ENCODE measurements at places on chromosomes 1 and 21.

DNA sequence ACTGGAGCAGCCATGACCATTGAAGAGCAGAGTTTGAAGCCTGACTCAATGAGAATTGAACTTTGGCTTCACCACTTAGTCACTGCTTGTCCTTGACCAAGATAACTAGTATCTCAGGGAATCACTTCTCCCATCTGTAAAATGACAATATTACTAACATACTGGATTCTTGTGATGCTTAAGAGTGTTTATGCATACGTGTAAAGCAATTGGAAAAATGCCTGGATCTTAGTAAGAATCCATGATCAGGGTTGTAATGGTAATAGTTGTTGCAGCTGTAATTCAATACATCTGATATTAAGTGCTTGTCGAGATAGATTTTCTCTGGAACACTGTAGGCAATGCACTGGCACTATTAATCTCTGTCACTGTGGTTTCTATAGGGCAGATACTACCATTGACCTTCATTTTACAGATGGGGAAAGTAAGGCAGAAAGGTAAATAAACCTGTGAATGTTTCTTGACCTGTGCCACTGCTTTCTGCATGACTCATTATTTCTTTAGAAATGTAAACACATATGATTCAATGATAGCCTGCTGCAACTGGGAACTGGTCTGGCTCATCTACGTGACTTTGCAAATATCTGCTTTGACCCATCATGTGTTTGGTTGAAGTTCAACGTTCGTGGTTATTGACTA, 662.5 kb downstream of the PLA2G4A start:
- no peak for DNase-seq

GRCh38 chr1:229508823-229509337, 739 bp upstream of the NUP133 start:
- no peak for DNase-seq

GRCh38 chr21:20443558-20444155, 554.6 kb upstream of the NCAM2 start:
- peak; percentile 33 for DNase-seq

GRCh38 chr1:242743983-242744780, 219.7 kb upstream of the PLD5 start:
- no peak for DNase-seq

DNA sequence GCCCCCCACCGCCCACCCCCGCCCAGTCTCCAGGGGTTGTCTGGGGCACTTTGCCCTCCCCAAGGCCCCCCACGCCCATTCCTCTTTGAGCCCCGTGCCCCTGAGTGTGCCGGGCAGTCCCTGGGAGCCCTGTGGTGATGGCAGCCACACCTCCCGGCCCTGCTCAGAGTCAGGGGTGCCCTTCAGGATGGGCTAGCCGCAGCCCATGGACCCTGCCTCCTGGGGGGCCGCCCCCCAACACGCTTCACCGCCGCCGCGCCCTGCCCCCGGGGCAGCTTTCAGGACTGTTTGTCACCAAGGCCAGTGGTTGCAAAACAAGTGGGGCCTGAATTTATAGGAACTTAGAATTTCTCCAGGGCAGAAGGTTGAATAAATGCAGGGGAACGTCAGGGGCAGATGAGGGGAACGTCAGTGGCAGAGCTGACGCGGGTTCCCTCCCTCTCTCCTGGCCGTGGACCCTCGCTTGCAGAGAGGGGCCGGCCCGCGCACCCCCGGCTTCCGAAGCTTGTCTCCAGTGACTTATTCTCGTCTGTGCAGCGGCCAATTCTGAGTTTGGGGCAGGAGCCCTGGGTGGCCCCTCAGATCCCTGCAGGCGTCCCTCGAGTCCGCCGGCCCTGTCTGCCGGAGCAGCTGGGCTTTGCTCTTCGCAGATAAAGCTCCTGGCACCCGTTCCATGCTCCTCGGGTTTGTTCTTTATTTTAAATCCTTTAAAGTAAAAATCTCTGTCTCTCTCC, 41.2 kb upstream of the ADARB1 start:
- DNase-seq: no peak

- DNase-seq: no peak
Measured at GRCh38 chr1:200962631-200963030, 60.9 kb downstream of the KIF21B start.

DNA sequence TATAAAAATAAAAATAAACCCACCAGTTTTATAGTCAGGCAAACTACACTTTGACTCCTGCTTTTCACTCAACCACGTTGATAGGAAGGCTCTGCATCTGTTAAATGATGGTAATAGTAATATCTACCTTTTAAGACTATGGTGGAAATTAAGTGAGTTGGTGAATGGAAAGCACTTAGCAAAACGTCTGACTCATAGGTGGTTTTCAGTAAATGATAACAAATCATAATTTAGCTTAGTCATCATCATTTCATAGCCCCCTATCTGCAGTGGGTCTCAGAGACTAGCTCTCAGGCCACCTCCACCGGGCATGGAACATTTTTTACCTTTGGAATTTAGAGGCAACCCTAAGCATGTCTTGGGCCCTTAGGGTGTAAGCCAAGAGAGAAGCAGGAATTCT, 160.0 kb downstream of the PDE4B start:
- no peak for DNase-seq

DNA sequence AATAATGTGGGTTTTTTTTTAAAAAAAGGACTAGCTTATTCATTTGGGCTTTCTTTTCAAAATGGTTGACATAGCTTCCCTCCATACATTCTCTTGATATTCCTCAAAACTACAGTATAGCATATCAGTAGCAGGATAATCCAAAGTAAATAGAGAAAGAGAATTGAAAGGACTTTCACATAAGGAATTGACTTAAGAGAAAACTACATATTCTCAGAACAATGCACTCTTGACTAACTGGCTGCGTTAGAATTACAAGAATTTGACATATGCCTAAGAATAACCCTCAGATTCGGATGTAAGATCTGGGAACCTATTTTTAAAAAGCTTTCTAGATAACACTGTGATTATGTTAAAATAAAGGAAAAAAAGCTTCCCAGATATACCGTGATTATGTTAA, 3.1 kb downstream of the PRKAB2 start:
- no peak for DNase-seq

- no peak for DNase-seq
Measured at GRCh38 chr1:176694713-176695112, 231.7 kb downstream of the PAPPA2 start.

- DNase-seq: no peak
Measured at GRCh38 chr1:115262886-115263285, 75.2 kb downstream of the NGF start.

DNA sequence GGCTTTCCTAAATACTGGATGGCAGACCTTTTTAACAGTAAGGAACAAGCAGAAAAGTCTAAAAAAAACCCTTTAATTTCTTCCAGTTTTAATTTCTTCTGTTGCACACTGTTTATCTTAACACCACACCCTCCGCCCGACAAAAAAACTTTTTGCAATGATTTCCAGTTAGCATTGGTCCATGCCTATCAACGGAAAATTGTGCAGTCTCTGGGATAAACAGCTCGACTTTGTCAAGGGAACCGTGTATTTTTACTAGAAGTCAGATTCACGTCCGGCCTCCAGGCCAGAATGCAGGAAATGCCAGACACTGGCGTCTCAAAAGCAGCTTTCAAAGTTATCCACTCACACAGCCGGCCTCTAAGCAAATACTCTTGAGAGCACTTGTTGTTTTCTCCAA, 378 bp upstream of the NUP210L start:
- peak; percentile 36 for DNase-seq

Data from left kidney (tissue), 8 donors.